ENCODE measurements at places on chromosomes 16 and 17. TPM values are rescaled to one million over a fixed set of nuclear protein-coding genes. Genes with fewer than 3 reads are reported as not detected.
A peak's percentile ranks its signal among the peaks of the same experiment; 100 is the strongest.

DNA sequence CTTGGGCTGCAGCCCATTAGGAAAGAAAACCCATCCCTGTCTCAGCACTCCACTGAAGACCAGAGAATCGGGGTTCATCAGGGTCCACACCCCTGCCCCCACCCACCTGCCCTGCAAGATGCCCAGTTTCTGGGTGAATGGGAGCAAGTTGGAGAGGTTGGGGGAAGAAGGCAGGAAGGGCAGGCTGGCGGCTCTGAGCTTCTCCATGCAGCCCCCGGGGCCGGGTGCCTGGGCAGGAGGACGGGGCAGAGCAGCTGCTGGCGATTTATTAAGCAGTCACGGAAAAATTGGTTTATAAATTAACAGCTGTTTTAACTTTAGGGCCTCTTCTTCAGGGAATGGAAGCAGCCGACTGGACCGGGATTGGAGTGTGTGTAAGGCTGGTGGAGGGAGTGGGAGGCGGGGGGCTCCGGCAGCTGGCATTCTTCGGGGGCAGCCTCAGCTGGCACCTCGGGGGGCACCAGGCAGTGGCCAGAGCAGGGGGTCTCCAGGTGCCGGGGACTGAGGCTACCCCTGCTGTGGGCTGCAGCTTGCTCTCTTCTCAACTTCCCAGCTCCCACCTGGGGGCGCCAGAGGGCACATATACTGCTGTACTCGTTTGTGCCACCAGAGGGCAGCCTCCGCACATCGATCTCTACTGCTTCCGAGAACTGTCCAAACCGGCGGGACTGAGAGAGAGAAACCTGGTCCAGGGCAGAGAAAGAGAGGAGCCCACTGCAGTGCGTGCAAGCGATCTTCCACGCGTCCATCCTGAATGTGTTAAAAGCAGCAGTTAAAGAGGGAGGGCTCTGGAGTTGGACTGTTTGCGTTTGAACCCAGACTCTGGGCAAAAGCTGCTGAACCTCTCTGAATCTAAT, 5.0 kb upstream of the PPP1R1B start:
- DNase-seq = peak; percentile 56
- H3K27me3 ChIP-seq = peaks cover 5% of the 10 kb centered on the region
- H3K4me1 ChIP-seq = peaks cover 5% of the 10 kb centered on the region
- H3K4me3 ChIP-seq = peak overlapping the region; percentile 46
- H3K27ac ChIP-seq = no peak overlapping the region
- no peaks in the 10 kb centered on the region for H3K36me3 ChIP-seq

GRCh38 chr16:85944572-85945423, 45.8 kb downstream of the IRF8 start:
- peak overlapping the region; percentile 95 for H3K27ac ChIP-seq
- no peaks in the 10 kb centered on the region for H3K36me3 ChIP-seq
- H3K27me3 ChIP-seq = no peaks in the 10 kb centered on the region

DNA sequence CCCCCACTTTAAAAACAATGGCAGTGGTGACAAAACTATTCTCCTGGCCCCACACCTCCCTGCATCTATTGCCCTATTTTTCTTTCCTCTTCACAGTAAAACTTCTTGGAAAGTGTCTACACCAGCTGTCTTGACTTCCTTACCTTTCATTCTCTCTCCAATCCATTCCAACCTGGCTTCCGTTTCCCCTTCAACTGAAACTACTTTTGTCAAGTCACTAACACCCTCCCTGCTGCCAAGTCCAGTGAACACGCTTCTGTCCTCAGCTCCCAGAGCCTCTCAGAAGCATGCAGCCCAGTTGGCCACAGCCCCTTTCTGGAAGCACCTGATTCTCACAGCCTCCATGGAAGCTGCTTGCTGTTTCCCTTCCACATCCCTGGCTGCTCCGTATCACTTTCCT, 4.0 kb upstream of the SCN4A start:
- no peaks in the 10 kb centered on the region for H3K4me1 ChIP-seq
- H3K27ac ChIP-seq = no peak overlapping the region
- DNase-seq = no peak
- no peak overlapping the region for H3K4me3 ChIP-seq
- no peaks in the 10 kb centered on the region for H3K36me3 ChIP-seq

DNA sequence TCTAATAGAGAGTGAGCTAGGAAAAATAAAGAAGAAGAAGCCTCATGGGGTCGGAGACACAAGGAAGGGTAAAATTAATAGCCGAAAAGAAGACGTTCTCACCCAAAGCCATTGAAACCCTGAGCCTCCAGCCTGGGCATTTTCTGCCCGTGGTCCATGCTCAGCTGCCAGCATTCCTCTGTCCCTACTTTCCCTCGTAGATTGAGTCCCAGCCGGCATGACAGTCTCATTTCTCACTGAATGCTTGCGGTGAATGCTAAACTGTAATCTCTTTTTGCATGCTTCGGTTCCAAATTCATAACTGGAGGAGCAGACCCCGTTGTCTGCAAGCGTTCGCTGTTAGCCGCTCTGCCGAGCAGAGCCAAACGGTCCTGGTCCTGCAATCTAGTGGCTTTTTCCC, 54.0 kb upstream of the COX10 start:
- no peak overlapping the region for H3K4me3 ChIP-seq
- H3K4me1 ChIP-seq = no peaks in the 10 kb centered on the region
- no peak overlapping the region for H3K27ac ChIP-seq
- DNase-seq = no peak

- H3K36me3 ChIP-seq = peaks cover 7% of the 10 kb centered on the region
- no peak overlapping the region for H3K4me3 ChIP-seq
- H3K4me1 ChIP-seq = no peaks in the 10 kb centered on the region
- no peak overlapping the region for H3K27ac ChIP-seq
- no peak for DNase-seq
Observed at GRCh38 chr16:2077016-2077415, 29.2 kb downstream of the TSC2 start.

DNA sequence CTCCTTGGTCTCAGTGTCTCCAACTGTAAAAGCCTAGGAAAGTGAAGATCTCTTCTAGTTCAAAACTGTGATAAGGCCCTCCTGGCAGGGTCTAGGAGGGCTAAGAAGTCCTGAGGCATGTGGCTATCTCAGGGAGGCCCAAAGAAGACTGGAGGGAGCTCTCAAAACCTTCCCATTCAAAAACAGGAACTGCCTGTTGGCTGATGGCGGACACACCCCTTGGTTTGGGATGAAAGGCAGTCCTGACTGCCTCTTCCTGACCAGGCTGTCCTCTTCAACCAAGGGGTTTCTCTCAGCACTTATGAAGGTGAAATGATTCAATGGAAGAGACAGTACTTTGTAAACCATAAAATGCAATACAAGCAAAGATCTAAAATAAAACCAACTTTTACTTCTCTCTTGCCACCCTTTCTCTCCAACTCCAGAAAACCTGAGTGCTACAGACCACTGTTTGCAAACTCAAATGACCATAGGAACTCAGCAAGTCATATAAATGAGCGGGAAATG, 4.7 kb downstream of the ZNF764 start:
- no peak overlapping the region for H3K4me3 ChIP-seq
- no peaks in the 10 kb centered on the region for H3K4me1 ChIP-seq
- no peak overlapping the region for H3K27ac ChIP-seq
- no peaks in the 10 kb centered on the region for H3K27me3 ChIP-seq
- peaks cover 7% of the 10 kb centered on the region for H3K36me3 ChIP-seq
- DNase-seq = no peak

GRCh38 chr17:11736613-11737312, 138.5 kb downstream of the DNAH9 start:
- H3K4me3 ChIP-seq = no peak overlapping the region
- no peak overlapping the region for H3K27ac ChIP-seq
- H3K36me3 ChIP-seq = no peaks in the 10 kb centered on the region

DNA sequence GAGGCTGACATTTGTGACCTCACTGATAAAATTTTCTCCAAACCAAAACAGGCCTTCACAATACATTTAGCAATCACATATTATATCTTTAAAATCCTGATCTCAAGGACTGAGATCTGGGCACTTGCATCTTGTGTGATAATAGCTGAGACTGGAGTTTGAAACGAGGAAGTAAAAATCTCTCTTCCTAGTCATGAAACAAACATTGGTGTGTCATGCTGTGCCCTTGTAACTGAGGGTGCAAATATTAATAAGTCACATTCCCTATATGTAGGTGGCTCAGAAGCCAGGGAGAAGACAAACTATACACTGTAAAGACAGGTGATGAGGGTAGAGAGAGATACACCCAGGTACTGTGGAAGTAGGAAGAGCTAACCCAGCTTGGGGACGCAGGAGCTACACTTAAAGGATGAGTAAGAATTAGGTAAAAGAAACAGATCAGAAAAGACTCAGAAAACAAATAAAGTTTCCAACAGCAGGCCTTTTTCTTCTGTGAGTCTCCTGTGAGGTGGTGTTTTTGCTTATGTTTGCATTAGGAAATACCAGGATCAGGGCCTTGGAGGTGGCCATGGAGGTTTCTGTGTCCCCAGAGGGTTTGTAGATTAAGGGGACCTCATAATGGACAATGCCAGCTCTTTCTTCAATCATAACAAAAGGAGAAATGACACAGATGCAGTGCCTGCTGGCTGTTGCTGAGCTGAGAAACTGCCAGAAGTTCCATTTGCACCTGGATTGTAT, 335.7 kb downstream of the GRIN2A start:
- peak overlapping the region; percentile 31 for H3K27ac ChIP-seq
- H3K36me3 ChIP-seq = no peaks in the 10 kb centered on the region
- DNase-seq = no peak

GRCh38 chr16:84356591-84357116, 11.7 kb upstream of the ATP2C2 start:
- H3K27me3 ChIP-seq = no peaks in the 10 kb centered on the region
- DNase-seq = no peak
- no peak overlapping the region for H3K4me3 ChIP-seq
- H3K27ac ChIP-seq = no peak overlapping the region
- no peaks in the 10 kb centered on the region for H3K36me3 ChIP-seq

- no peak for DNase-seq
- H3K4me3 ChIP-seq = no peak overlapping the region
- H3K27ac ChIP-seq = no peak overlapping the region
- no peaks in the 10 kb centered on the region for H3K27me3 ChIP-seq
- H3K4me1 ChIP-seq = no peaks in the 10 kb centered on the region
- no peaks in the 10 kb centered on the region for H3K36me3 ChIP-seq
Observed at GRCh38 chr17:65394811-65395472, 166.5 kb downstream of the AXIN2 start.

DNA sequence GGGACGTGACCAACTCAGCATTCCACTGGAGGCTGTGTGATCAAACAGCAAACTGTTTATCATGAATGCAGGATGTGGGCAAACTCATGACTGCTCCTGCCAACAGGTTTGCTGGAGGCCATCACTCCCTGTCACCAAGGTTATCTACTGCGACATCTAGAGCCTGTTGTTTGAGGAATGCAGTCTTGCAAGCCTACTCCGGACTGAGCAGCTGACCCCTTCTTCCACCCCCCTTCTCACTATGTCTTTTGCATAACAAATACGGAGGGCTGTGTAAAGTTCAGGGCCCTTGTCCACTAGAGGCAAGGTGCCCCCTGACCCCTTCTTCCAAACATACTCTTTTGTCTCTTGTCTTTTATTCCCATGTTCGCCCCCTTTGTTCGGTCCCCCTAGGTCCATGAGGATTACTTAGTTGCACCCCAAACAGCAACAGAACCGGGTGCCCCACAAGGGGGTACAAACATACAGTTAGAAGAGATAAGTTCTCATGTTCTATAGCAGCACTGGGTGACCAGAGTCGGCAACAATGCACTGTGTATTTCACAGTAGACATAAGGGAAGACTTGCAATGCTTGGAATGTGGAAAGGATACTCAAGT, 28.7 kb downstream of the MEAK7 start:
- no peaks in the 10 kb centered on the region for H3K4me1 ChIP-seq
- no peaks in the 10 kb centered on the region for H3K27me3 ChIP-seq
- no peak overlapping the region for H3K27ac ChIP-seq
- DNase-seq = no peak

GRCh38 chr17:41666708-41667279, 21.9 kb upstream of the EIF1 start:
- H3K27me3 ChIP-seq = no peaks in the 10 kb centered on the region
- H3K27ac ChIP-seq = peak overlapping the region; percentile 67
- peak overlapping the region; percentile 73 for H3K4me3 ChIP-seq
- DNase-seq = peak; percentile 66
- H3K4me1 ChIP-seq = peaks cover 39% of the 10 kb centered on the region
- H3K36me3 ChIP-seq = no peaks in the 10 kb centered on the region

- H3K36me3 ChIP-seq = peaks cover 16% of the 10 kb centered on the region
- H3K4me1 ChIP-seq = no peaks in the 10 kb centered on the region
- no peak overlapping the region for H3K4me3 ChIP-seq
- no peak overlapping the region for H3K27ac ChIP-seq
- H3K27me3 ChIP-seq = no peaks in the 10 kb centered on the region
Observed at GRCh38 chr16:56828647-56829046, 36.4 kb upstream of the SLC12A3 start.

DNA sequence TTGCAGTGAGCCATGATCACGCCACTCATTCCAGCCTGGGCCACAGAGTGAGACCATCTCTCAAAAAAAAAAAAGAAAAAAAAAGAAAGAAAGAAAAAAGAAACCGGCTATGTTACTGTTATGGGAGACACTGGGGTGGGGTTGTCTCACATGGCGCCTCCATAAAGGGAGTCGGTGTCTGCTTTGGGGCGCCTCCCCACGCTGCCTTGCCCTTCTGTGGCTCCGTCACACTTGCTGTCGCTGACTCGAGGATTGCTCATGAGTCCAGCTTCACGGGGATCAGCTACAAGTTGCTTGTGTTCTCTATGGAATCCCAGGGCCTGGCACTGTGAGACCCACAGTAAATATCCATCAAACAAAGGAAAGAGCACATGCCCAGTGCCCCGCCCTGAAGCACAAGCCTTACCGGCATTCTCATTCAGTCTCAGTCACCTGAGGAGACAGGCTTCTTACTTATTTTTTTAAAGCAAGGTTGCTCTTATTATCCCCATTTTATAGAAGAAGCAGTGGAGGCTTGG, 40.6 kb upstream of the ZNF423 start:
- no peaks in the 10 kb centered on the region for H3K36me3 ChIP-seq
- no peak overlapping the region for H3K27ac ChIP-seq
- no peak overlapping the region for H3K4me3 ChIP-seq
- DNase-seq = no peak
- no peaks in the 10 kb centered on the region for H3K4me1 ChIP-seq

GRCh38 chr16:75541236-75541635, 5.3 kb upstream of the CHST5 start:
- no peaks in the 10 kb centered on the region for H3K36me3 ChIP-seq
- no peaks in the 10 kb centered on the region for H3K4me1 ChIP-seq
- no peak for DNase-seq
- no peak overlapping the region for H3K27ac ChIP-seq
- no peaks in the 10 kb centered on the region for H3K27me3 ChIP-seq

GRCh38 chr16:24382762-24383407, 126.8 kb downstream of the CACNG3 start:
- H3K27ac ChIP-seq = no peak overlapping the region
- no peaks in the 10 kb centered on the region for H3K27me3 ChIP-seq
- H3K36me3 ChIP-seq = no peaks in the 10 kb centered on the region
- no peak for DNase-seq
- no peak overlapping the region for H3K4me3 ChIP-seq
- H3K4me1 ChIP-seq = no peaks in the 10 kb centered on the region

Gene ABCA10
- total RNA-seq = 1.2 TPM

Gene PRCD
- 0.95 TPM for total RNA-seq

Gene SLC5A10
- total RNA-seq = not detected

Gene TBC1D28
- not detected for total RNA-seq

Gene EPN3
- not detected for total RNA-seq

Measured in GM12878 (cell line).